ENCODE measurements at places on chromosomes 16 and 17.

DNA sequence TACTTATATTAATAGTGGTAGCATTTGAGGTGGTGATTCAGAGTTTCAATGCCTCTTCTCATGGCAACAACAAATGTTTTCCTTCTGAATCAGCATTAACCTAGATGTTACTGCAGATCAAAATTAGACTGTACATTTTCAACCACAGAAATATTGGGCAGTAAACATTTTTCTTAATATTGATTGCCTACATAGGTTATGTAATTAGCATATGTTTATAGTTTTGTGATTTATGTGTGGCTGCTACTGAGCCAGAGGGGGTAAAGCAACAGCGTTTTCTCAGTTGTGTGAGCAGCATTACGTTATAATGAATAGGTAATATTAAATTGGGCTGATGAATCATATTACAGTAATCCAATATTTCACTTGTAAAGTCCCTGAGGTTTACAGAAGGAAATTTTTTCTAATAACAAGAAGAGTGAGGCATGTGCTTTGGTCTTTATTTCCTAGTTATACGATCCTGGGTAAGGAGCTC is 18.8 kb upstream of the BMERB1 start:
- DNase-seq: no peak

- DNase-seq: no peak
Measured at GRCh38 chr17:44464037-44464436, 39.2 kb downstream of the GPATCH8 start.

DNA sequence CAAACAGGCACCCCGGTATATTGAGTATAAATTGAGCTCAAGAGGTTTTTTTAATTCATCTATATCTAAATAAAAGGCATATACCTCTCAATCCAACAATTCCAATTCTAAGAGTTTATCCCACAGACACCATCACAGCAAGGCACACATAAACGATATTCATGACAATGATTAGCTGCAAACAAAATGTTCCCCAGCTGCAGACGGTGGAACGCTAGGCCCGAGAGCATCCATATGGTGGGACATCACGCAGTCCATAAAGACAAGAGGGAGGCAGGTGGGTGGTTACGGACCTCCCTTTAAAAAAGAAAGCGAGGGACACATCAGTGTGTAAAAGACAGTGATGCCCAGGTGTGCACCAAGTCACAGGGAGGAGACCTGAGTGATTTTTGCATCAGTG is 28.1 kb downstream of the MEAK7 start:
- DNase-seq: no peak

DNA sequence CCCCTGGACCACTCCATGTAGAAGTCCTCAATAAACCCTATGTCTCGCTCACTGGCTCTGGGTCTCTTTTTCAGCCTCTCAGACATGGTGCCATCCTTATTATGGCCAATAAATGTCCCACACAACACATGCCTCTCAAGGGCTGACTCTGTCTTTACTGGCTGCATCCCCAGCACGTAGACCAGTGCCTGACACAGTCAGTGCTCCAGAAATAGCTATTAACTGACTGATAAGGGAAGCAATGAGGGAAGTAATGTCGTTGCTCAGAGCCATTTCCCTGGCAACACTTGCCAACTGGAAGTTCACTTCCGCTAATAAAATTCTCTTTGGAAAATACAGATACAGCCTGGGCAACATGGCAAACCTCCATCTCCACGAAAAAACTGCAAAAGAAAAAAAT is 19.1 kb upstream of the APOH start:
- no peak for DNase-seq

DNA sequence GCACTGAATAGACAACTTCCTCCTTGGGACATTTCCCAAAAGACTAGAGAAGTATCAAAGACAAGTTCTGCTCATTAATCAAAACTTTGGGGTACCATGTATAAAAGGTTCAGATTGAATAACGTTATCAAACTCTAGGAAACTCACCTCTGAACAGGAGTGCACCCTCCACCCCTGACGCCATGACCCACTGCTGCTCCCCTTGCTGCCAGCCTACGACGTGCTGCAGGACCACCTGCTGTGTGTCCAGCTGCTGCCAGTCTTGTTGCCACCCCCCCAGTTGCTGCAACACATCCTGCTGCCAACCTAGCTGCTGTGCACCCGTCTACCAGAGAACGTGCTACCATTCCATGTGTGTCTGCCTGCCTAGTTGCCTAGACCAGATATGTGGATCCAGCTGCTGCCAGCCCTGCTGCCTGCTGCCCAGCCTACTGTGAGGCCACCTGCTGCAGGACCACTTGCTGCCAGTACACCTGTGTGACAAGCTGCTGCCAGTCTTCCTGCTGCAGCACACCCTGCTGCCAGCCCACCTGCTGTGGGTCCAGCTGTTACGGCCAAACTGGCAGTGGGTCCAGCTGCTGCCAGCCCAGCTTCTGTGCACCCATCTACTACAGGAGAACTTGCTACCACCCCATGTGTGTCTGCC is 13.8 kb upstream of the KRTAP9-2 start:
- DNase-seq: no peak

GRCh38 chr16:49605536-49606254 is 232.1 kb downstream of the C16orf78 start:
- no peak for DNase-seq

DNA sequence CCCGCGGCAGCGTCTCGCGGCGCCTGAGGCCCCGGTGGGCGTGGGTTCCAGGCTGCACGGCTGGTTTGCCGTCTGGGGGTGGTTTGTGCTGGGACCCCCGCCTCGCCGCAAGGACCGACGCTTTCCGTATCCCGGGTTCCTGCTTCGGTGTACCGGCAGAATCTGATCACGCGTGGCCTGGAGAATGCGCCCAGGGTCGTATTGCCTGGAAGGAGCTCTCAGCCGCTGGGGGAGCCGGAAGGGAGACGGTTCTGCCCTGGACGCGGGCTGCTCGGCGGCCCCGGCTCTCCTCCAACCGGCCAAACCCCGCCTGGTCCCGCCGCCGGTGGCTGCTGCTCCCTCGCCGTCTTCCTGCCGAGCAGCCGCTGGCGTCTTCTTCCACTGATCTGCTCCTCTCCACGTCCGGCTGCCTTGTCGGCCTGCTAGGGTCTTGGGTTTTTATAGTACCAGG is 39.8 kb downstream of the ZNF778 start:
- DNase-seq: no peak

GRCh38 chr16:84992717-84993075 is 18.6 kb downstream of the ZDHHC7 start:
- DNase-seq: no peak

DNA sequence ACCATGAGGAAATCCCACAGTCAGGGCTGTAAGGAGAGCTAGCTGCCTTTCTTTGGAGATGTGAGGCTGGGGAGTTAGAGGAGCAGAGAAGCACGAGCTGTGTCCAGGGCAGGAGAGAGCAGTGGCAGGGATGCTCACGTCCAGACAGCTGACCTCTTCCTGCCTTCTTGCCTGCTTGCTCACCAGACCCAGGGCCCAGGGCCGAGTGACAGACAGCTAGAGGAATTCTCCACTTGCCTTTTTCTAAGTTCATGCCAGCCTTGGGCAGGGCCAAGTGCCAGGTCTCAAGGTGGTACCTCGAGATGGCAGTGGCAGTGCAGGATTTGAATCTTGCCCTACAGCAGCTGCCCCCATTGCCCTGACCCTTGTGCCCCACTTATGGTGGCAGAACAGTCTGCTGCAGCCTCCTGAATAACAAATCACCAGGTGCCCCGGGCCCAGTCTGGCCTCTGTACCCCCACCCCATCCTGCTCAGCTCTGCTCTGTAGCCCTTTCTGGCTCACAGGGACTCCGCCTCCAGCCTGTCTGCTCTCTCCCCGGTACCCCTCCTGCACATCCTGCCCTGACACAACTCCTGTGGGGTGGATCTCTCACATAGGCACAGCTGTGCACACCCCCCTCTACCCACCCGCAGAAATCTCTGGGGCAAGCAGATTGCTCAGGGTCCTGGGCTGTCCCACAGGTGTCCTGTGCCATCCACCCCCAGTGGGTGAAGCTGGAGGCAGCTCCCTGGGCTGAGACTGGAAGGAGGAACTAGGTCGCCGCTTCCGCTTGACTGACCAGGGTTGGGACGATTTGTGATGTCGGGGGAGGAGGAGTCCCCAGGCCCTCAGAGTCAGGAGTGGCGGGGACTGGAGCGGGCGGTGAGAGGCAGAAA is 25.9 kb downstream of the GRIN2C start:
- DNase-seq: no peak

- DNase-seq: no peak
Measured at GRCh38 chr16:27475561-27475960, 73.6 kb downstream of the IL21R start.

GRCh38 chr17:62902531-62903220 is 63.4 kb upstream of the TANC2 start:
- no peak for DNase-seq

DNA sequence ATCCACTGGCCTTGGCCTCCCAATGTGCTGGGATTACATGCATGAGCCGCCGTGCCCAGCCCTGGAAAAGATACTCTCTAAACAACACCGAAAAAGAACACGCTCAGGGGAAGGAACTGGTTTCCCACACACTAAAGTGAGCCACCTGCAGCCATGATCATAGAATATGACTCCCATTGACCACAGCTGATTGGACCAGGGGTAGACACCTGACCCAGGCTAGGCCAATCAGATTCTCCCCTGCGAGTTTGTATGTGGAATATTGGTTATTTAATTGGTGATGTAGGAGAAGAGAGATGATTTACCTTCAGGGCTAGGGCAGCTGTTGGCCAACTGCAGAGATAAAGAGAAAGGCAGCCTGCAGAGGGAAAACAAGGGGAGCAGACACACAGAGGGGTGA is 9.0 kb upstream of the GGA2 start:
- no peak for DNase-seq

GRCh38 chr17:58606934-58607333 is 84.9 kb downstream of the TEX14 start:
- DNase-seq: no peak

GRCh38 chr16:726438-727290 is at the start of the genes CCDC78 and HAGHL:
Gene CCDC78, minus strand, starts transcription at chr16:726443. Its CDS starts 76 bp downstream, at chr16:726367.
Gene HAGHL, plus strand, starts transcription at chr16:727106. Its CDS starts 404 bp downstream, at chr16:727510.
- peak; percentile 33 for DNase-seq

Data from stimulated activated CD4-positive, alpha-beta T cell treated with anti-CD3 and anti-CD28 coated beads, Interleukin-1b, Interleukin-23, amount 100 ng/mL, for 48 hours (primary cell).